ENCODE measurements at places on chromosomes 2 and 18. TPM values are rescaled to one million over a fixed set of nuclear protein-coding genes. Genes with fewer than 3 reads are reported as not detected.

ALPG gene
- not detected for total RNA-seq

LTBP1 gene
- 9.2 TPM for total RNA-seq

PHLPP1 gene
- total RNA-seq: 5.7 TPM

MAB21L4 gene
- not detected for total RNA-seq

APLF gene
- 8.1 TPM for total RNA-seq

COX5B gene
- 473 TPM for total RNA-seq

KIF1A gene
- not detected for total RNA-seq

CAVIN2 gene
- total RNA-seq: 170 TPM

KIAA2012 gene
- not detected for total RNA-seq

ZC3H6 gene
- 2.2 TPM for total RNA-seq

ERLEC1 gene
- total RNA-seq: 36.8 TPM

YES1 gene
- 131 TPM for total RNA-seq

HDHD2 gene
- 17.1 TPM for total RNA-seq

AMMECR1L gene
- 24.2 TPM for total RNA-seq

STARD6 gene
- total RNA-seq: not detected

POTEC gene
- not detected for total RNA-seq

SMYD1 gene
- total RNA-seq: not detected

AUP1 gene
- total RNA-seq: 104 TPM

IDH1 gene
- total RNA-seq: 64.7 TPM

HOXD1 gene
- 8.1 TPM for total RNA-seq

APCDD1 gene
- total RNA-seq: not detected

REEP1 gene
- 6.8 TPM for total RNA-seq

ZBTB7C gene
- total RNA-seq: under 0.01 TPM

C2orf78 gene
- not detected for total RNA-seq

IWS1 gene
- total RNA-seq: 49.3 TPM

EGR4 gene
- total RNA-seq: not detected

STON1 gene
- 5.4 TPM for total RNA-seq

B3GNT7 gene
- under 0.01 TPM for total RNA-seq

FOXI3 gene
- total RNA-seq: not detected

GCKR gene
- under 0.01 TPM for total RNA-seq

RNF138 gene
- 29.8 TPM for total RNA-seq

CHRNG gene
- not detected for total RNA-seq

ZNF638 gene
- 187 TPM for total RNA-seq

ZNF521 gene
- 48.9 TPM for total RNA-seq

FRZB gene
- total RNA-seq: 0.13 TPM

CPLX4 gene
- total RNA-seq: not detected

GREB1L gene
- total RNA-seq: 1.3 TPM

HPCAL1 gene
- 48.4 TPM for total RNA-seq

PAX8 gene
- 0.16 TPM for total RNA-seq

GPR45 gene
- not detected for total RNA-seq

WNT6 gene
- not detected for total RNA-seq

POTEJ gene
- total RNA-seq: 0.16 TPM

ZNF532 gene
- total RNA-seq: 86.7 TPM

FAM228A gene
- total RNA-seq: 0.31 TPM

QPCT gene
- total RNA-seq: 7.1 TPM

PROKR1 gene
- not detected for total RNA-seq

FTCDNL1 gene
- total RNA-seq: 0.16 TPM

Measured in bladder microvascular endothelial cell (primary cell).